Iris pigment epithelial cell (primary cell): ENCODE measurements at places on chromosomes 4 and X.

DNA sequence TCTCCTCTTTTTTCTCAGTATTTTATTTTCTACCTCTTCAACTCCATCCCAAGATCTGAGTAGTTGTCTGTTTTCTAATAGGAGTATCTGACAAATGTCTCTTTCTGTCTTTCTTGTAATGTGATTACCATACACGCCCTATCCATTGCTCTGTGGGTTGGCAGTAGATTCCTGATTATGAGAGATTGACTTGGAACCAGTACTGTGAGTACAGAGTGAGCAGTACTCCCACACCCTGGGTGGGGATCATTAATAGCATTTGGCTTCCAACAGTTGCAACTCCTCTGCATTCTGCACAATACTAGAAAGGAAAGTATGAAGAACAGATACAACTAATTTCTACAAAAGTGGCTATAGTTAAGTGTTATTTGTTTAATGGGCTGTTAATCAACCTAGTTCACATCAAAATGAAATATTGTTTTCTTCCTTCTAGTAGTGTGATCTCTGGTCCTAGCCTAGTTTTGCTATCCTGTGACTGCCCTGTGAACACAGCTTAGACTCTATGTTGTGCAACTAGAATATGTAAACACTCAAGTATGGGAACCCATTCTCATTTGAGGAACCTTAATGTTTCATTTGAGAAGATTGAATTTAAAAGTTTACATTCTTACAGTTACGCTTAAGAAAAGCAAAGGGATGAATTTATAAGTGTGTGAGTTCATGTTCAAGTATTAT, 112.9 kb downstream of the PTPN13 start:
- DNase-seq, result peak; percentile 50

- no peak for DNase-seq
Measured at GRCh38 chr4:182944484-182945213, 27.5 kb upstream of the DCTD start.

DNA sequence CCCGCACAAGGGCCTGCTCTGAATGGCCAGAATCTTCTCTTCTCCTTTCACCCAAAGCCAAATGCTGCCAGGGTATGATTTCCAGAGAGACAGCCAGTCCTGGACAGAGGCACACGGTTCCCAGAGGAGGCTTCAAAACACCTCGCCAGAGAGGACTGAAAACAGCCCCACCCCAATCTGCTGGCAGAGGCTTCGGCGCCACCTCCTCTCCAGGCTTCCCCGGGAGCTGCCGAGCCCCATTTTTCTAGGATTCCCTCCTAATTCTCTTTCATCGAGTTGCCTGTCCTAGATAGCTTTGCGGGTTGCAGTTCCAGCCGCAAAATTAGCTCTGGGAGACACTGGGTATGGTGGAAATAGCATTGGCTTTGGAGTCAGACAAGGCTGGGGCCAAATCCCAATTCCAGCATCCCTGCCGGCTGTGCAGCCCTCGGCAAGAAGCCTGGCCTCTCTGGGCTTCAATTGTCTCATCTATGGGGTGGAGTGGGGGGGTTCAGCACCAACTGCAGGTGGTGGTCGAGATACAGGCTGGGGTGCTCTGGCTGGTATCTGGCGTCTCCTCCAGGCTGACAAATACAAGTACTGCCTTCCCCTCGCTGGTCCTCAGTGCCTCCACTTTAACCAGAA, 22.6 kb downstream of the PPP2R2C start:
- no peak for DNase-seq

DNA sequence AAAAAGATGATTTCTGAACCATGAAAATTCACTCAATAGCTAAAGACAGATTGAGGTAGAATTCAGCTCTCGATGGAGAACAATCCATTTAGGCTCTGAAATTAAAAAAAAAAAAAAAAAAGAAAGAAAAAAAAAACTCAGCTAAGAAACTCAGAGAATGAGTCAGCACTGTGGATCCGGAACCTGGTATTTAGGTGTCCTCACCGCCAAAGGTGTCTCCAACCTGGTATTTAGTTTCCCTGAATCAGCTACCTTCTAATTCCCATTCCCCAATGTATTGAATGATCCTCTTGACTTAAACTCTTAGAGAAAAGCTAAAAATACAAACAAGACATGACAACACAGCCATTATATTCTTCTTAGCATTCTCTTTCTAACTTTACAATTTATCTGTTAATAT, 150.3 kb upstream of the RASGEF1B start:
- DNase-seq, result no peak

DNA sequence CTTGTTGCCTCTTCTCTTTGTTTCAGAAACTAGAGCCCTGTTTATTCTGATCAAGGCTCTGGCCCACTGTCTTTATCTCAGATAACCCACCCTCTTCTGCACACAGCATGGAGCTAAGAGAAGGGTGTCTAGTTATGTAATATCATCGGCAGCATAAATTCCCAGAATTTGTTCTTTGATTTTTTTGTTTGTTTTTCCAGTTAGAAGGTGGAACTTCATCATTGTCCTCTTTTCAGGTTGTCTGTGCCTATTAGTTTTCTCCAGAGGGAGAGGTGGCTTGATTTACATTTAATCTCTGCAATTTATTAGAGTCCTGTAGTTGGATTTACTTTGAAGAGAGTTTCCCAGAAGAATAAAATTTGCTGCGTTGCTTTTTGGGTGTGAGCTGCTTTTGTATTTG, 15.2 kb upstream of the F11 start:
- DNase-seq, result no peak

- no peak for DNase-seq
Measured at GRCh38 chrX:112668476-112669409, 11.0 kb downstream of the LHFPL1 start.

DNA sequence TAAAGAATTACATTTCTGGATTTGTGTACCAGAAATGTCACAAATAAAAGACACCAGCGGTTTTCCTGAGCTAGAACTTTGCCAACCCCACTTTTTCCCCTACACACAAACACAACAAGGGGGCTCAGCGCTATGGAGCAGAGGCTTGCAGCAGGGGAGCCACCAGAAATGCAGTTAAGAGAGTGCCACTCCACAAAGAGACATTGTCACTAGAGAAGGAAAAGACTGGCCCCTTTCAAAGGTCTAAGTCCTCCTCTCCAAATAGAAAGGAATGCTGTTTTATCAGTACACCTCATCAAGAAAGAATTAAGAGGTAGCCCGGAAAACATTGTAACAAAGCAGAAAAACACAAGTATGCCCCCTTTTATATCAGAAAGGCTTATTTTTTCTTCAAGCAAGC, 419.5 kb downstream of the HNRNPD start:
- DNase-seq, result no peak

DNA sequence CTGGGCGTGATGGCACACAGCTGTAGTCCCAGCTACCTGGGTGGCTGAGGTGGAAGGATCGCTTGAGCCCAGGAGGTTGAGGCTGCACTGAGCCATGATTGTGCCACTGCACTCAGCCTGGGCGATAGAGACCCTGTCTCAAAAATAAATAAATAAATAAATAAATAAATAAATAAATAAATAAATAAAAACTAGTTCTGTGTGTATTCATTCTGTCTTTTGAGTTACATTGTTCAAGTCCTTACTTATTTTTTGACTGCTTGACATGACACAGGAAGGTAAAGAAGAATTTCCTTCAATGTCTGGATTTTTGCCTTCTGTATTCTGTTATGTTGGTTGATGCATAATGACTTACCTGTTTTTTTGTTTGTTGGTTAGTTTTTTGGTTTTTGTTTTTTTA, 2.2 kb upstream of the NAA10 start:
- no peak for DNase-seq

DNA sequence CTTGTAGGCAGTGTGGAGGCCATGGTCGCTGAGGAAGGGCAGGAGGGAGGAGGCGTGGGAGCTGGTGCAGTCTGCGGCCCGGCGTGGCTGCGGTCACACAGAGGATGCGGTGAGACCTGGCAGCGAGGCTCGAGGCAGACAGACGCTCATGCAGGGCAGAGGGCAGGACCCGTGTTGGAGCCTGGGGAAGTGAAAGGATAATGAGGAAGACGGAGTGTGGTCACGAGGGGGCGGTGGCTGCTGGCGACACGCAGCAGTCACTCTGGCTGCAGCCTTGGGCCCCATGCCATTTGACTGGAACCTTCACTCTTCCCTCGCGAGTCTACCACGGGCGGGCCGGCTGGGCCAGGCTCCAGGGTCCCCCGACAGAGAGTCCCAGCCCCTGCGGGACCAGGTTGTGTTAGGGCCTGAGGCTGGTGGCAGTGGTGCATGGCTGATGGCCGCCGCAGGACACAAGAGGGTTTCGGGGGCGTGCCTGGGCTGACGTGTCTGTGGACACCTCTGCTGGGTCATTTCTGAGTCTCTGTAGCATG, 68.8 kb upstream of the HGFAC start:
- DNase-seq, result no peak
